ENCODE measurements at places on chromosomes 16 and 17. TPM values are rescaled to one million over a fixed set of nuclear protein-coding genes. Genes with fewer than 3 reads are reported as not detected.

- DNase-seq: no peak
Measured at GRCh38 chr17:66689221-66689620, 145.7 kb upstream of the CACNG5 start.

- peak; percentile 55 for DNase-seq
Measured at GRCh38 chr16:53509906-53510703, 7.1 kb upstream of the AKTIP start.

GRCh38 chr16:20944861-20945574, 44.4 kb downstream of the LYRM1 start:
- DNase-seq: peak; percentile 10

- DNase-seq: no peak
Measured at GRCh38 chr17:80929449-80929848, 62.2 kb upstream of the CHMP6 start.

- no peak for DNase-seq
Measured at GRCh38 chr17:77382356-77382911, 241.7 kb downstream of the SEC14L1 start.

DNA sequence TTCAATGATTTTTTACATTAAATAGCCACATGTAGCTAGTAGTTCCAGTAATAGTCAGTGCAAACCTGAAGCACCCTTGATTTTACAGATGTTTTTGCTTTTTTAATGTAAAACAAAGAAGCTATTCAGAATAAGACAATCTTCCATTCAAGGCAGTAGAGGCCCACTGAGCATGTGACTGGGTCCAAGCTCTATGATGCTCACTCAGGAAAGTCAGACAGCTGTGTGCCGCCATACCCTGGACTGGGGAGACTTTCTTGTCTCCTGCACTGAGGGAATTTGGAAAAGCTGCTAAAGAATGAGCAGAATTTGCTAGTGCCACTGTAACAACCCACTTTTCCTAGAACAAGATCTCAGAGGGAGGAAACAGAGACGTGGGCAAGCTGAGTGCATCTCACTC, 11.5 kb downstream of the CENPN start:
- DNase-seq: no peak

DNA sequence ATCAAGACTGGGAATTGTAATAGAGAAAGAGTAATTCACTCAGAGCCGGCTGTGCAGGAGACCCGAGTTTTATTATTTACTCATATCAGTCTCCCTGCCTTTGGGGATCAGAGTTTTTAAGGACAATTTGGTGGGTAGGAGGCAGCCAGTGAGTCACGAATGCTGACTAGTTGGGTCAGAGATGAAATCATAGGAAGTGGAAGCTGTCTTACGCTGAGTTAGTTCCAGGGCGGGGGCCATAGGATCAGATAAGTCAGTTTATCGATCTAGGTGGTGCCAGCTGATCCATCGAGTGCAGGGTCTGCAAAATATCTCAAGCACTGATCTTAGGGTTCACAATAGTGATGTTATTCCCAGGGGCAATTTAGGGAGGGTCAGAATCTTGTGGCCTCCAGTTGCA, 20.2 kb upstream of the GUCY2D start:
- DNase-seq: no peak

DNA sequence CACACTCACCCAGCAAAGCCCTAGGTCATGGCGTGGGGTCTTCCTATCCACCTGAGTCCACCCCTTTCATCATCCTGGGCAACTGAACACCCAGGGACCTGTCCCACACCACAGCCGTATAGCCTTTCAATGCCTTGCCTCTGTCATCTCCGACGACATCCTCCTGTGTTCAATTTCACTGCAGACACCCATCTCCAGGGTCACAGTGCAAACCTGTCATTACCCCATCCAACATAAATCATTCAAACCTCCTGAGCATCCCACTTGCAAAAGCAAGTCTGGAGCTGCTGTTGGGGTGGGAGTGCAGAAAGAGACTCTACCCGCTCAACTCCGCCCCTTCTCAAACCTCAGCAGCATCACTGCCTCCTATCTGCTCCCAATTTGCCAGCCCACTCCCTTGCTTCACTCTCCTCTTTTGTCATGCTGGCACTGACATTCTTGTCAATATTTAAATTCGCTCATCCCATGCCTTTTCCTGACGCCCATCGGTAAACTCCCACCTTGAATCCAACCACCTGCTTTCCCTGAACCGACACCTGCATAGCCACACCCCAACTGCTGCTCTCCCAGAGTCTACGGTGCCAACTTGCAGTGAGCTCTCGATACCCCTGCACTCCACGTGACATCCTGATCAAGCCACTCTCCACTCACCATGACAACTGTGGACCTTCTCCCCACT, 37.0 kb downstream of the MARF1 start:
- no peak for DNase-seq

GRCh38 chr16:68478526-68479250, 30.4 kb upstream of the SMPD3 start:
- DNase-seq: no peak

- no peak for DNase-seq
Measured at GRCh38 chr17:81049973-81050551, 15.1 kb downstream of the BAIAP2 start.

DNA sequence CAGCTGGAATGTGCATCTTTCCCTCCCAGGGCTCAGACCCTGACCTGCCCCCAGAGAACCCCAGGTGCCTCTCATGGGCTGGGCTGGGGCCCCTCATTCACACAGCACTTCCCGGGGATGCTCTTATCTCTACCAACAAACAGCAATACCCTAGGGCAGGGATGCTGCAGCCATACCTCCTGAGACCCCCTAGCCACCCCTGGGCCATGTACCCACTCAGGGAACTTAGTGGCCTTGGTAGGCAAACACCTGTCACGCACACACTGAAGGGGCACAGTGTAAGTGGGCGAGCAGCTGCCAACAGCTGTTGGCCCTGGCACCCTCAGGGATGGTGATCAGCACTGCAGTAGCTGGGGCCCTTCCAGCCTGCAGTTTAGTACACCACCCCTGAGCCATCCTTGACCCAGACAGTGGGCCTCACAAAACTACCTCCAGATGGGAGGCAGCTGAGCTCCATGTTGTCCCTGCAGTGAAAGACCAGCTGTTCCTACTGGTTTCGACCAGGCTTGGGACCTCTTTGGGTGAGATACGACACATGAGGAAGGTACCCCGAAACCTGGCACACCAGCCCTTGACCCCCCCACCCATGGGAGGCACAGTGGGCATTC, 1723.6 kb downstream of the TP53TG3F start:
- DNase-seq: no peak

Gene ZNF629
- total RNA-seq: 19.2 TPM

Gene LGALS9
- 1.6 TPM for total RNA-seq

Gene DBNDD1
- 32.3 TPM for total RNA-seq

Gene GTF3C1
- 121 TPM for total RNA-seq

Gene MMP28
- 1.6 TPM for total RNA-seq

Gene RPGRIP1L
- total RNA-seq: 12.7 TPM

Gene PPP1R1B
- total RNA-seq: 45.7 TPM

Gene GDPD1
- total RNA-seq: 0.26 TPM

Gene DOK4
- total RNA-seq: 6.8 TPM

Gene SLFN5
- total RNA-seq: 5.4 TPM

All from Panc1 (cell line).